ENCODE measurements at places on chromosomes 16 and 17.

GRCh38 chr17:42442196-42442565 lies 16.5 kb upstream of the ATP6V0A1 start:
- no peak for DNase-seq

DNA sequence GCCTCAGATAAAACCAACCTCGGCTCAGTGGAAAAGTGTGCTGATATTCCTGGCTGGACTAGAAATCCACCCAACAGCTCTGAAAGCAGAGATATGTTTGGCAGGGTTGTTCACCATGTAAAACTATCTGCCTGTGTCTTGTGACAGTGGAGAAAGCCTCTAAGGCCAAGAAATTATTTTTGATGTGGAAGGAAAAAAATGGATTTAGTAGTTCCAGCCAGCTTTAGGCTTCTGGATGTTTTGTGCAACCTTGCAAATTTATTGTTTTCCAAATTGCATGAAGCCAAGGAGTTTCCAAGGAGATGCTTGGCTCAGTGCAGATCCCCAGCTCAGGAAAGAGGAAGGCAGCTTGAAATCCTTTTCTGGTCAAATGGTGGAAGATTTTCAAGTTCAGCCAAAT lies 31.6 kb downstream of the TEKT5 start:
- no peak for DNase-seq

GRCh38 chr17:66925811-66926500 lies 38.6 kb upstream of the CACNG4 start:
- no peak for DNase-seq

DNA sequence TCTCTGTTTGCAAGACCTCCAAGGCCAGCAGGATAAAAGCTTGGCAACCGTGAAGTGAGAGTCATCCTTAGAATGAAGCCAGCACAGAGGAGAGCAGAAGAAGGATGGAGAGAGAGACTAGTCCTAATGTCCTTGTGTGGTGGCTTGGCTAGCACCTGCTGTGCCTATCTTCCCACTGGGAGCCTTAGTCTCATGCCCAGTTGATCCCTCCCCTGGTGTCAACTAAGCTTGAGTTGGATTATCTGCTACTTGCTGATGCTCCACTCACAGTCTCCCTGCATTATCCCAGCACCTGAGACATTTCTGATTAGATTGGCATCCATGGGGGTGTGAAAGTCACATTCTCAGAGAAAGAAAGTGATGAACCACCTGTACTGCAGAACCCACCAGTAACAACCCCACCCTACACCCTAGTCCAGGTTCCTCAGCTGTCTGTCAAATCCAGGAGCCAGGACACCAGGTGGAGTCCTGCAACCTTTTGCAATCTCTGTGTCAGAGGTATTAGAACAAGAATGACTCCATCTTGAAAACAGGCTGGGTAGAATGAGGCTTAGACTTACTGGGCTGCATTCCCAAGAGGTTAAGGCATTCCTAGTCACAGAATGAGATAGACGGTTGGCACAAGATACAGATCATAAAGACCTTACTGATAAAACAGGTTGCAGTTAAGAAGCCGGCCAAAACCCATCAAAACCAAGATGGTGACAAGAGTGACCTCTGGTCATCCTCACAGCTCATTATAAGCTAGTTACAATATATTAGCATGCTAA lies 460.2 kb upstream of the C16orf82 start:
- DNase-seq: no peak

- DNase-seq: no peak
These were observed 18.2 kb downstream of the MPP3 start for GRCh38 chr17:43814714-43815113.

DNA sequence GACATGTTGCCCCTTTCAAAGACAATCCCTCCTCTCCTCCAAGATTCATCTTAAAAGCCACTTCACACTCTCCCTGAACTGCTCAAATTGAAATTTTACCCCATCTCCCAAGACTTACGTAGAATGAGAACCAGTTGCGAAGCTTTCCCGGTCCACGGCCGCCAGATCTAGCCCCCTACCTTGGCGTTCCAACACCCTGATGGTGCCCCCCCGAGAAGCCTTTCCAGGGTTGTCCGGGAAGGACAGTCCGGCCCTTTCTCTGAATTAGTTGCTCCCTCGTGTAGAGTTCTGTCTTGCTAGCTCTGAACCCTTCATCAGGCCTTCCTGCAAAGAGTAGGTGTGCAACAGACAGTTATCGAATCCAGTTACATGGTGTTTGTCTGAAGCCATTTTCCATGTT lies 60.0 kb upstream of the DNAH17 start:
- DNase-seq: no peak

DNA sequence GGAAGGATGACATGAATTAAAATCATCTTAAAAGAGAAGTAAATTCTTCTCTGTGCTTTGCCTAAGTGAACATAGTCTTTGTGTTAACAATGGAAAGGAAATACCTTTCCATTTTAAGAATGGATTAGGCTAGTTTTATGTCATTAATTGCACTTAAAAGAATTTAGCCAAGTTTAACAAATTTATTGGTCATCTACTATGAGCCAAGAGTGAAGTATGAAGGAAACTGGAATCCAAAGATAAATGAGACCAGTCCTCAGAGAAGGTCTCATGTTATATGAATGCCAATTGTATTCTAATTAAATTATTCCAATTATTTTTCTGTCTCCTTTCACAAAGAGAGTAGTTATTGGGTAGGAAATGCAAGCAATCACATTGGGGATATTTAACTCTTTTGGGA lies 741.3 kb upstream of the SOX9 start:
- DNase-seq: no peak

DNA sequence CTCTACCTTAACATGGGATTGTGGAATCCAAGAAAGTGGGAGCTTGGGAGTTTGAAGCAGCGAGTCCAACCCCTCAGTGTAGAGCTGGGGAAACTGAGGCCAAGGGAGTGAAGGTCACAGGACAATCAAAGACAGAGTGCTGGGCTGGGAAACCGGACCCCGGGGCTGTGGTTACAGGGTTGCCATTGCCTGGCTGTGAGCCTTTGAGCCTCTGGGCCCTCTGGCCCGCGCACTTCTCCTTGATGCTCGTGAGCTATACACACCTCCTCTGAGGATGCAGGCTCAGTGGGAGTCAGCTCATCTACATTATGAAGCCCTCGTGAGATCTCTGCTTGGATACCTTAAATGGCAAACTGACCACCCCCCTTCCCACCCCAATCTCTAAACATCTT lies 2.1 kb downstream of the ABCC3 start:
- DNase-seq: no peak

DNA sequence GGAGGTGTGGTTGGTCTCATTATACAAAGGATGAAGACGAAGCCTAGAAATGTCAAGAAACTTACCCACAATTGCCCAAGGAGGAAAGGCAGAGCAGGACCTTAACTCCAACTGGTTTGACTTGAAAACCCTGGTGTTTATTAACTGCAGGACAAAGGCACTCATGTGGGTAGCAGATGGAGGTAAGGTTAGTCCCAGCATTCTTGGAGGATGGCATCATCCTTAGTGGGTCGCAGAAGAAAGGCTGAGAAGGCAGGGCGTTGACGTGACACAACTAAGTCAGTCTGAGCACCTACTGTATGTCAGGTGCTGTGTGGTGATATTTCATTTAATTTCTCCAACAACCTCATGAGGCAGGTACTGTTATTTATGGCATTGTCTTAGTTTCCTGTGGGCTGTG lies 101.3 kb downstream of the HAPSTR1 start:
- no peak for DNase-seq

- no peak for DNase-seq
These were observed 4.3 kb upstream of the ADAMTS18 start for GRCh38 chr16:77439106-77439505.

DNA sequence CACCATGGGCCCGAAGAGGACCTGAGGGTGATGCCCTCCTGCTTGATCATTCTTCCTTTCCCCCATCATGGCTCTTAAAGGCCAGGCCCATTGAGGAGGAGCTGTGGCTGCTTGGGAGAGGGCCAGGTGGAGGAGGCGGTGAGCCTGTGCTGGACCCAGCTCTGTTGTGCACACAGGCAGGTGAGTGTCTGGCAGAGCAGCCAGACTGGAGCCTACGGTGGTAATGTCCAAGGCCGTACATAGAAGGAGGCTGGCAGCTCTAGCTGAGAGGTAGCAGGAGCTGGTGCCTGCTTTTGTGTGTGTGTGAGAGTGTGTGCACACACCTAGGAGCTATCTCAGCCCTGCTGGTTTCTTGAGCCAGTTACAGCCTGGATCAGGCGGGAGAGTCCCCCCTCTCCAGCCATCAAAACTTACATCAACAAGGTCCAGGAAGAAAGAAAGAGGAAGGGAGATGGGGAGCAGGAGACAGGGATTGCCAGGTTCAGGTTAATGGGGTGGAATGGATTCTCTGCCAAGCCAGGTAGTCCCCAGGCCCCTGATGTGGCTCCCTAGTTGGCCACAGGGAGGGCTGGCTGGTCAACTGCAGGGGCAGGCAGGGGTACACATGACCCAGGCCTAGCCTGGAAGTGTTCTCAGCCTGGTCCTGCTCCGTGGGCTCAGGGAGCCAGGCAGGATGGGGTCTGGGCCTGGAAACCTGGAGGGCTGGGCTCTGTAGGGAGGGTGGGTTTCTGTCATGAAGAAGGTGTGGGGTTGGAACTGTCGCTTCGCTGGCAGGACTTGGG lies 107.1 kb downstream of the RAP1GAP2 start:
- DNase-seq: no peak

DNA sequence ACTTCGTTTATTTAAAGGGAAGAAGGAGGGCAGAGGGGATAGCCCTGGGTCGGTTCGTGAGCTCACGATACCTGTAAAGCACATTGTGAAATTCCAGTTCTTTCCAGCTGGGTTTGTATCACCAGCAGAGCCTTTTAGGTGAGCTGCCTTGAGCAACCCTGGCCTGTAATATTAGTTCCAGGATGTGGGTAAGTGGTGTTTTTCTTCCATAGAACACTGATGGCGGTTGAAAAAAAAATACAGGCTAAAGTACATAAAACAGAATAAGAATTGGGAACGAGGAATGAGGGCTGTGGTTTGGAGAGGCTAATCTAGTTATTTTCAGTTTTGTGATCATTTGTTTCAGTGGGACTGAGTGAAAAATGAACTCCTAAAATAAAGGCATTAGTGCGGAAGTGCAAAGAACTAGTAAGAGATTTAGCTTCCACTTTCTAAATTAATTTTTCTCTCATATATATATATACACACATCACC lies 20.6 kb downstream of the HS3ST3B1 start:
- DNase-seq: no peak

DNA sequence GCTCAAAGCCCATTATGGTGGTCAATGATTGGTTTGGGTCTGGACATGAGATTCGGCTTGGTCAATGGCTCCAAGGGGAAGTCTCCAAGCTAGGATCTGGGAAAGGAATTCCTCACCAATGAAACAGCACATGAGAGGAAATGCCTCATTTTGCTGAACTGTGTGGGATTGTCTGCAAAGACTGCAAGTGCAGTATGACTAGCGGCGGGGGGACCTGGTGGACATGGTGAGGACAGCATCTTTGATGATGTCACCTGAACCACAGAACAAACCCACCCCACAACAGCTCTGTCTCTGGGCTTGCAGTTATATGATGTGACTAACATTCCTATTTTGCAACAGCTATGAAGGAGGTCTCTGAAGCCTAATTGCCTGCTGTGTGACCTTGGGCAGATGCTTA lies 50.6 kb upstream of the NKD1 start:
- DNase-seq: no peak

GRCh38 chr17:50185631-50186471 lies 15.6 kb downstream of the COL1A1 start:
- no peak for DNase-seq

DNA sequence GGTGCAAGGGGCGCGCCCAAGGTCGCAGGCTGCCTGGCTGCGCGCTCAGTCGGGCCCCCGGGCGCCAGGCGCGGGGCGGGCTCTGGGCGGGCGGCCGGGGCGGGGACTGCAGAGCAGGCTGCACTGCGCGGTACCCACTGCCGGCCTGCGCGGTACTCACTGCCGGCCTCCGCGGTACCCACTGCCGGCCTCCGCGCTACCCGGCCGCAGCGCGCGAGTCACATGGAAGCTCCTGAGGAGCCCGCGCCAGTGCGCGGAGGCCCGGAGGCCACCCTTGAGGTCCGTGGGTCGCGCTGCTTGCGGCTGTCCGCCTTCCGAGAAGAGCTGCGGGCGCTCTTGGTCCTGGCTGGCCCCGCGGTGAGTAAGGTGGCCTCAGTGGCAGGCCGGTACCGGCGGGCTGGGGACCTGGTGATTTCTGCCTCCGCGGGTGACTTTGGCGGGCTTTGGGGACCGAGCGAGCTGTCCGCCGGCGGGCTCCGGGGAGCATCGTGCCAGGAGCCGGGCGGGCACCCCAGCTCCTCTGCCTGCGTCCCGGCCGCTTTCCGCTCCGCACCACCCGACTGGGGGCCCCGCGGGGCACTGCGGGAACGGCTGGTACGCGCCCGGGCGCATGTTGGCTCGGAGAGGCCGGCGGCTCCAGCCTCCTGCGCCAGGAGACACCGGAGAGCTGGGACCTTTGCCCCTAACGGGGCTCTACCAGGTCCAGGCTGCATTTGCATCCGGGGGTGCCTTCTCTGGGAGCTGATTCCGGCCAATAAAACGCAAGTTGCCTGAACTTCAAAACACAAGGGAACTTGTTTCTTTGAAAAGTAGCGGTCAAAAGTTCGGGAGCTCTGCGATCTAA lies at the start of gene SLC47A1:
Gene SLC47A1 (plus strand): TSS at position 137 of the 844 bp plus-strand sequence. CDS start 86 bp downstream, at position 223.
- no peak for DNase-seq

- no peak for DNase-seq
These were observed 2.4 kb downstream of the TPPP3 start for GRCh38 chr16:67390816-67391423.

DNA sequence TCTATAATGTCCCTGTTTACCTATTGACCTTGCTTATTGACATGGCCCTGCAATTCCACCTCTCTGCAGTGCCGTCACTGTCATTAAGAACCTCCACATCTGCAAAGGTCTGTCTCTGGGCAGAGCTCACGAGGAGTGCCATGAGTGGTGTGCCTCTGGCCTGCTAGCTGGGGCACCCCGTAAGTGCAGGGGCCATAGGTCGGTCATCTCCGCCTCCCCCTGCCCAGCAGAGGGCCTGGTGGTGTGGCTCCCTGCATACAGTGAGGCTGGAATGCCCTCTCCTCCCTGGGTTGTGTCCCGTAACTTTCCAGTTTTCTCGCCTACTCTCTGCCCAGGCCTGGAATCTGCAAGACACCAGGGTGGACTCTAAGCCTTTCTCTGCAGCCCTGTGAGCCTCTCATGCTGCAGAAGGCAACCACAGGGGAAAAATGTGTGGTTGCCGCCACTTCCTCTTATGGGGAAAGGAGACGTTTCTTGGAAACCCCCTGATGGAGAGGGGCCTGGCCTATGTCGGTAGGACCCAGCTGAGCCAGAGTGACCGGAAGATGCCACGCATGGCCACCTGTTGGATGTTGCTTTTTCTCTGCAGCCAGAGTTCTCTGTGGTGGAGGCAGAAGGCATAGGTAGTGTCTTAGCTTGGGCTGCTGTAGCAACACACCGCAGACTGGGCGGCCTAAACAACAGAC lies 2.7 kb upstream of the SNX20 start:
- no peak for DNase-seq

DNA sequence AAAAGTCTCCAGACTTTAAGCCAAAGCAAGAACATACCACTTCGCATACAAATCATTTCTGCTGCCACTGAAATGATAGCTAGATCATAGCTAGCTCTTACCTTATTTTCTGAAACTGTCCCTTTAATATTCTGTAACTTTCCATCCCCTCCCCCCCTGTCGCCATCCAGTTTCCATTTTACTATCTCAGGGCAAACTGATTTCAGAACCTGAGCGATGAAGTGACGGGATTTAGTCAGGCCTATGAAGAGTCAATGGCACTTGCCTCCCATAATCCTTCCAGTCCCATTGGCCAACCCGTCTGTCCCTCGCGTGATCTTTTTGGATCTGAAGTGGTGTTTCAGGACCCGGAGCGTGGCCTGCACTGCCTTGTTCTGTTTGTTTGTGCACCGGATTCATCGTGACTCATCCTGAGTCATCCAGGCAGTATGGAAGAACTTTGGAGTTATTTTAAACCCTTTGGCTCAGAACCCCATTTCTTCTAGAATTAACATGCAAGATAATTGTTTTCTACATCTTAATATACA lies 199.8 kb upstream of the CHMP6 start:
- DNase-seq: no peak

- DNase-seq: no peak
These were observed 3.8 kb downstream of the CFAP97D1 start for GRCh38 chr17:43784068-43784467.

All from NT2/D1 (cell line).